ENCODE measurements at places on chromosomes 11 and 22.

DNA sequence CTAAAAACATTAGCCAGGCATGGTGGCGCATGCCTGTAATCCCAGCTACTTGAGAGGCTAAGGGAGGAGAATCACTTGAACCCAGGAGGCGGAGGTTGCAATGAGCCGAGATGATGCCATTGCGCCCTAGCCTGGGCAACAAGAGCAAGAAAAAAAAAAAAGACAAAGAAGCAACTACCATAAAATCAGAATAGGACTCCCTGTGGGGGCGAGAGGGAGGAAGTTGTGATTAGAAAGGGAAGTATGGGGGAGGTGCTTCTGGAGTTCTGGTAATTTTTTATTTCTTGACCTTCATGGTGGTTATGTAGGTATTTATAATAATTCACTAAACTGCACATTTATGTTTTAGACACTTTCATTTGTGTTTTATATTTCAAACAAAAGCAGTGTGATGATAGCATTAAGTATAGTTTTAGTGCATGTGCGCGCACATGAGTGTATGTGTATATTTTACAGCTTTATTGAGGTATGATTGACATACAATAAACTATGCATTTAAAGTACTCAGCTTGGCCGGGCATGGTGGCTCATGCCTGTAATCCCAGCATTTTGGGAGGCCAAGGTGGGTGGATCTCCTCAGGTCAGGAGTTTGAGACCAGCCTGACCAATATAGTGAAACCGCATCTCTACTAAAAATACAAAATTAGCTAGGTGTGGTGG, 43.5 kb downstream of the SIK2 start:
- no peak for DNase-seq

GRCh38 chr11:34145847-34146381, 40.5 kb downstream of the NAT10 start:
- no peak for DNase-seq

DNA sequence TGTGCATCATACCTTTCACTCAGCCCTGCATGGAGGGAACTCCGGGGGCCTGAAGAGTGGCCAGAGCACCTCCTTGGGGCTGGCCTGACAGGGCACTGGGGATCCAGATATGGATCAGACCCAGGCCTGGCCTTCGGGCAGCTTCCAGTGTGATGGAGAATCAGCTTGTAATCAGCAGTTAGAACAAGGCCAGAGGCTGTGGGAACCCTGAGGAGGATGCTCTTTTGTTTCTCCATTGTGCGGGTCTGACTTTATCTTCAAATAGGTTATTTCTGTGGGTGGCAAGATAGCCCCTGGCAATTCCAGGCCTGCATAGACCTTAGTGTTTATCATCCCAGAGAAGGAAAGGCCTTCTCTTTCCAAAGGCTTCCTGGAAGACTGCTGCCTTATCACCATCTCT, 12.3 kb downstream of the DGAT2 start:
- DNase-seq = no peak

GRCh38 chr11:10720881-10721376, 27.4 kb upstream of the IRAG1 start:
- DNase-seq = no peak

GRCh38 chr11:130215531-130216220, 56.1 kb downstream of the ST14 start:
- no peak for DNase-seq

GRCh38 chr11:12540913-12541582, 133.2 kb upstream of the TEAD1 start:
- DNase-seq = no peak
